HAP-1 (cell line): ENCODE measurements at places on chromosomes 16 and 17.

DNA sequence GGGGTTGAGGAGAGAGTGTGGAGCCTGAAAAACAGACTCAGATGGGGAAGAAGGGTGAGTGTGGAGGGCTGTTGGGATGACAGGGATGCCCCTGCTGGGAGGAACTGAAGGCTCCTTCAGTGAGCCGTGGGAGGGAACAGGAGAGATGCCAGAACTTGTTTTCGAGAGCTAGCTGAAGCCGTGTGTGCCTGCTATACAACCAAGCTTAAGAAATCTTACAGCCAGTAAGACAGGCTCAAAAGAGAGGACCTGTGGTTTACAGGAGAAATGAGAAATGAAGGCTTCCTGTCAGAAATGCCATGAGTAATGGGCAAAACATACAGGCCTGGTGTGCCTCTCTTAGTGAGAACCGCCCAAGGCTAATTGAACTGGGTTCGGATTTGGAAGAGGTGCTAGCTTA, 99.6 kb downstream of the SPACA3 start:
- no peak for DNase-seq

GRCh38 chr17:8724451-8724850, 20.2 kb downstream of the CCDC42 start:
- DNase-seq = no peak

DNA sequence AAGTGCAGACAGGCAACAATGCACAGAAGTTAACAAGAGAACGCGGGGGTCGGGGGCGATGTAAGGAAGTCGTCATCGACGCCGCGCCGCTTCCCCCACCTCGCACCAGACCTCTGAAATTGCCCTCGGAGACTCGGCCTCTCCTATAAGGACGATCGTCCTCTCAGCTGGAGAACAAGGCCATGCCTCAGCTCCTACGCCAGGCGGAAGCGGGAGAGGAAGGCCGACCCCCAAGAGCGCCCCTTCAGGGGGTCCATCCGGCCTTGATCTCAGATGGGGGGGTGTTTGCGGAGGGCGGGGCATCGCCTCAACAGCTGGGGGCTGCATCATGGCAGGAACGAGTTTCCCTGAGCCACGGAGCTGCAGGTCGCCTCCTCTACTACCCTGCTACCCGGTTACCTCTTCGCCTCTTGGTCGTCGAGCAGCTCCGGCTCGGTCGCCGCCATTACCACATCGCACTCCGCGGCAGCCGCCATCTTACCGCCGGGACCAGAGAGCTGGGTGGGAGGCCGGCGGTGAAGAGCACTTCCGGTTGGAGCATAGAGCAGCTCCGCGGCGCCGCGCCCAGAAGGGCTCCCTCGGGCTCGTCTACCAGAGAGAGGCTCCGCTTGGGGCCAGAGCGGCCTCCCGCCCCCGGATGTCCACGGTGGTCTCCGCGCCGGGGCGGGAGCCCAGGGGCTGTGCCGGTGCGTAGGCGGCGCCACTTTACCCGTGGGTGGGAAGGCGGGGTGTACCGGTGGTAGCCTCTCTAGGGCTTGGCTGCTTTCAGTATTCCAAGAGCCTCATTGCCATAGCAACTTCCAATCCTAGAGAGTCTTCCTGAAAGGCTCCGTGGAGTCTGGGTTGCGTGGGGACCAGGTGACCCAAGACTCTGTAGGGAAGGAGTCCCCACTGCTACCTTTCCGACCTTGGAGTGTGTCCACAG, at the start of gene DNAJC7:
Gene DNAJC7, minus strand, starts transcription at position 499 of the 925 bp plus-strand sequence. Its CDS starts 23 bp downstream, at position 476.
- peak; percentile 94 for DNase-seq

DNA sequence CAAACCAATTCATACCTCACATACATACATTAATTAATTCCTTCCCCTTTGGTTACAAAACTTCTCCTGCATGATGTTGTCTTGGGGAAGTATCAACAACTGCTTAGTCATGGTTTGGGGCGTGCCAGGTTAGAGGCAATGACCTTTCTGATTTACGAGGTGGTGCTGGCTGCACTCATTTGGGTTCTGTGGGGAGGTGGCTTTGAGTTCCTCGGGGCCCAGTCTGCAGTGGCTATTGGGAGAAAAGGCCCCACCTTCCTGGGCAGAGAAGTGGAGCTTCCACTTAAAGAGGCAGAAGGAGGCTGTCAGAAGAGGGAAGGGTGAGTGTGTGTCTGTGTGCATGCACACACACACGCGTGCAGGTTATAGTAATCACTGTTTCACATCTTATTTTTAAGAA, 10.2 kb upstream of the ETV4 start:
- no peak for DNase-seq

- DNase-seq = no peak
Observed at GRCh38 chr17:78081551-78081950, 47.0 kb downstream of the TMC6 start.

- no peak for DNase-seq
Observed at GRCh38 chr16:30180741-30181140, 2.7 kb upstream of the CORO1A start.

DNA sequence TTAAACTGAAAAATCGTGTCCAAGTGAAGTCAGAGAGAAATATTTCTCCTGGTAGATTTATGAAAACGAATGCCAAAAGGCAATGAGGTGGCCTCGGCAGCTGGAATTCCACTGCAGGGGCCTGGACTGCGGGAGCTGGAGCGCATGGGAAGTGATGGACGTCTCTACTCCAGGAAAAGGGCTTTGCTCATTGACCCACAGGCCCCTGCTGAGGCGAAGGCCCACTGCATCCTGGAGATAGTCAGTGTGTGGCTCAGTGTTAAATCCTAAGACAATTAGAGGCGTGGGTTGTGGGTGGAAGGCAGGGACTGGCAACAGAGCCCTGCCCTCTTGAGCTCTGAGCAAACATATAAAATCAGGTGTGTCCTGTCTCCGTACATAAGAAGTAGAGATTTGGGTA, 191.4 kb downstream of the SLC39A11 start:
- DNase-seq = no peak

- no peak for DNase-seq
Observed at GRCh38 chr17:71117466-71117865, 948.1 kb downstream of the KCNJ2 start.
